T-helper 2 cell (primary cell): ENCODE measurements at places on chromosomes 3 and 15.

GRCh38 chr3:4843619-4844018 is 135.6 kb upstream of the BHLHE40 start:
- DNase-seq: no peak

DNA sequence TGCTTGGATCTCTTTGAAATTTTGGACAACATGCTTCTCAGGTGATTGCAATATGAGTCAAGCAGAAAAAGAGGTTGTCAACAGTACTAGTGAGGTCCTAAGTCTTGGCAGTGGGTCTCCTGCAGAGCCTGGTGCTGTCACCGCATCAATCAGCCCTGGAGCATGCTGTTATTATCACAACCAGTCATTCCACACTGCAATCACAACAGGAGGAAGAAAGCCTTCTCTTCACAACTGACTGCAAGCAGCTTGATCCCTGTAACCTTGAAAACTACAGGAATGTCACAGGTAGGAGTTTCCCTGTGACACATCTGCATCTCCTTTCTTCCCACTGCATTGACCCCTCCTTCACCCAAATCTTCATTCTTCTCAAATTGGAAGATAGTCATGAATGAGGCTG is 451.1 kb upstream of the ATP11B start:
- DNase-seq: no peak

- no peak for DNase-seq
Measured at GRCh38 chr15:63191895-63192618, 2.7 kb downstream of the RAB8B start.

DNA sequence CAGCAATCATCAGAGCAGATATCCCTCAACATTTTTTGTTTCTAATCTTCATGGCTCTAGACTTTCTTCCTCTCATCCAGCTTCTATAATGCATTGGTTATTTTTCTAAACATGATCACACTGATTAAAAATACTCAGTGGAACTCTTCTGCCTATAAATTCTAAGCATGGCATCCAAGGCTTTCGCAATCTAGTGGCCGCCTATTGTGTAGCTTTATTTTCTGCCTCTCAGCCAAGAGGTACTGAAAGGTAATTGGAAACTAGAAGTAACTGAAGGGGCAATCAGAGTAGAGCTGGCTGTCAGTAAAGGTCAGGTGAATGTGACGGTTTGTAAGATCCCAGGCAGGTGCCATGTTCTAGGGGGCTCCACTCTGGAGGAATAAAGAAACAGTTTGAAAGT is 33.4 kb downstream of the OXSM start:
- DNase-seq: no peak

DNA sequence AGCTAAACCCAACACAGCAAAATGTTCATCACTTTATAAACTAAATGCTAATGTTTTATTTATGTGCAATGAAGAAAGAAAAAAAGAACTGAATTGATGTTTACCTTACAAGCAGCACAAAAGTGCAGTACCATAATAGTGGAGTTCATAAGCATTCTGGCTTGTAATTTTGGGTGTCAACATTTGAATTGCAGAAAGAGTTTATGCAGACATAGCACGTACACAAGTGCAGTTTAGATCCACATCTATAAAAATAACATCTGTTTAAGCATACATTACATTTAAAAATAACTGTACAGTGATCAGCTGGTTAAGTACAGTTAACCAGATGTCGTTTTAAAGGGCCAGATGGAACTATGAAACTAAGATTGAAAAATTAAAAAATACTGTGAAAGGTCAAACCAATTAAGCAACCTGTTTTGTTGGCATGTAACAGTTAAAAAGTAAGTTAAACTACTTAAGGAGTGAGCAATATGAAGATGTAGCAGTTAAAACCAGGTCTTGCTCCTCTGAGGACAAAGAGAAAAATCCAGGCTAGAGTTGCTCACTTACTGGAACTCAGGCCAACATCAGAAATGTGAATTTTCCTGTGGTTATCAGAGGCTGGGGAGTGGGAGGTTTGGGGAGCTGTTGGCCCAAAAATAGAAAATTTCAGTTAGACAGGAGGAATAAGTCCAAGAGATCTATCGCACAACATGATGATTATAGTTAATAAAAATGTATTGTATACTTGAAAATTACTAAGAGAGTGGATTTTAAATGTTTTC is 204.9 kb upstream of the MDFIC2 start:
- DNase-seq: no peak

GRCh38 chr3:127886231-127886955 is 28.6 kb upstream of the KBTBD12 start:
- no peak for DNase-seq

DNA sequence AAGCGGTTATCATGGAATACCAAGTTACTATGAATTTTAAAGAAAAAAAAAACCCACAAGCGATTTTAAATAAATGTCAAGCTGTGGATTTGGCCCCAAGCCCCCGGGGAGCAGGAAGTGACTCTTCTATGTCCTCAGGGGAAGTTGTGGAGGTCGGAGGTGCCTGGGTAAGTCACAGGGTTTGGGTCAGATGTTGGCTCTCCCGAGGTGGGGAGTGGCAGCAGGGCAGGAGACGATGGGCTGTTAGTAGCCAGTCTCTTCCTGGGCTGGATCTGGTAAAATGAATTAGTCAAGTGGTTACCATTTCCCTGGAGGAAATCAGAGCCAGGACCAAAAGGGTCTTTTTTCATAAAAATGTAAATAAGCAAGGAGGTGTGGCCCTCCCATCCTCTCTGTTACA is 316.7 kb downstream of the TLE3 start:
- no peak for DNase-seq
